ENCODE measurements at places on chromosomes 3 and 15.

DNA sequence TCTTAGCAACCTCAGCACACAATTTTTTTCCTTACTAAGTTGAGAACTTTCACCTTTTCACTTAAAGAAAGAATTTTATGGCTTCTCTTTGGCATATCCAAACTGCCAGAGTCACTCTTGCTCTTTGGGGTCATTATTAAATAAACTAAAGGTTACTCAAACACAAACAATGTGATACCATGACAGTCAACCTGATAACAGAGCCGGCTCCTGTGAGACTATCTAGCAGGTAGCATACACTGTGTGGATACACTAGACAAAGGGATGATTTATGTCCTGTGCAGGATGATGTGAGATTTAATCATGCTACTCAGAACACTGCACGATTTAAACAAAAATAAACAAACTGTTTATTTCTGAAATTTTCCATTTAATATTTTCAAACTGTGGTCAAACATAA lies 35.6 kb downstream of the LRRFIP2 start:
- no peak for DNase-seq

DNA sequence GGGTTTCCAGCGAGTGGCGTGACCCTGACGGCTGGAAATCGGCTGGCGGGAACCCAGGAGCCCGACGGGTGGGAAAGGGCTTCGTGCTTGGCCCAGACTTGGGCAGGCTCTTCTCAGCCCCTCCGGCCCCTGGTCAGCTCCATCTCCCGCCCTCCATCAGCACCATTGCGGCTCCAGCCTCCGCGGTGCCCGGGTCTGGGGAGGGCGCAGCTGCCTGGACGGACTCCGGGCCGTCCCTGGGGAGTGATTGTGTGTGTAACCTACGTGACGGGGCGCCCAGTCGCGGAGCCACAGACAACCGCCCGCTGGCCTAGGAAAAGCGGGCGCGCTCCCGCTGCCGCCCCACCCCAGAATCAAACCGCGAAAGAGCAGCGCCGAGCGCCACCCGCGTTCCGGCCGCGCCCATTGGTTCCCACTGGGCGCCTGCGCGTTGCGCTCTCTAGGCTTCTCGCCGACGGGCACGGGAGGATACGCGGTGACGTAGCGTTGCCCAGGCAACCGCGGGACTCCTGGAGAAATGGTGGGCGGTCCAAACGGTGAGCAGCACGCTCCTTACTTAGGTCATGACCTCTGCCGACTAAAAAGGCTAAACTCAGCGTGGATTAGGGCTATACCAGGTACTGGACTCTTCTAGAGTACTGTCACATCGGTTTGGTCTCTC lies at the start of gene CFAP20DC:
TSS of gene CFAP20DC (minus strand) at position 355 of the 661 bp plus-strand sequence. CDS start 394 bp downstream, outside the sequence.
- peak; percentile 83 for DNase-seq

DNA sequence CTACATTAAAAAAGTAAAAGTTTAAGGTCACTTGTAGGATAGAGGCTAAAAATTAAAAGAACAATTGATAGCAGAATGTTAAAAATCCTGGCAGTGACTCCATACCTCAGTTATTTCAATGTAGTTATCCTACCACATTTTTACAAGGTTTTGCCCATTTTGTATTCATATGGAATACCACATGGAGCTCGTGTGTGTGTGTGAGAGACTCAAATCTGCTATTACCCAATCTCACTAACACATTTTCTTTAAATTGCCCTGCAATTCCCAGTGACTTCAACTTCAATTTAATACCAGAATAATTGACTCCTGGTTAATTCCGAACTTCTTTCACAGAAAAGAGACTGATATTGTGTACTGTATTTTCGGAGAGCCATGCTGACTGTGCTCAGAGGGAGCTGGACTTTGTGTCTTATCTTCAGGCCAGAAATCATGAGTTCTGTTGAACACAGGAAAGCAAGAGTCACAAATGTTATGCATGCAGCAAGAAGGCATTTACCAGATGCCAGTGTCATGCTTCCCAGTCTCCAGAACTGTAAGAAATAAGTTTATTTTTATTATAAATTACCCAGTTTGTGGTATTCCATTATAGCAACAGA lies 529.0 kb upstream of the NECTIN3 start:
- no peak for DNase-seq

DNA sequence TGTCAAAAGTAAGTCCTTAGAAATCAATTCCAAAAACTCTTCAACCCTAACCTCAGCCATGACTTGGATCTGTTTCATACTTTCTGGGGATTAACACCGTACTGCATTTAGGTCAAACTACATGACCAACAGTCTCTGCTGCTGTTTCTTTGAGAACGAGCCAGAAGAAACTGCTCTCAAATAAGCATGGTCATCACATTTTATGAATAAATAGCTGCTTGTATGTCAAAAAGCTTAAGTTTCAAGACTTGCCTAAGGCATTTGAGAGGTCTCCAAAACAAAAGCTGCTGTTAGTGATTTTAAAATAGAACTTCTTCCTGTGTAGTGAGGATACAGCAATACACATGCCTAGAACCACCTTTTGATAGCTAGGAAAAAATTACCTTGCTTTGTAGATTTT lies 166.3 kb upstream of the CHRM5 start:
- DNase-seq: no peak

DNA sequence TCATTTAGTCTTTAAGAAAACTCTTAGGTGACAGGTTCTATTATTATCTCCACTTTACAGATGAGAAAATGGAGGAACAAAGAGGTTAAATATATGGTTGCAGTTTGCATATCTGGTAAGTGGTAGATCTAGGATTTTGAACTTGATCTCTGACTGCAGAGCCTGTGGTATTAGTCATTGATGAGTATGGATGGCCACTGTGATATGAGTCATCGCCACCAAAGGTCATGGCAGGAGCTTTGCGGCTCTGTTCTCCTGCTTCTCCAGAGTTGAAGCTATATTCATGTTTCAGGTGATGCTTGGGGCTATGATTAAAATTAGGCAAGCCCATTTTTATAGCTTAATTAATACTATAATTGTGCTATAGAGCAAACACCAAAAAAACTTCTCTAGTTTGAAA lies 306.2 kb upstream of the DPPA4 start:
- no peak for DNase-seq

DNA sequence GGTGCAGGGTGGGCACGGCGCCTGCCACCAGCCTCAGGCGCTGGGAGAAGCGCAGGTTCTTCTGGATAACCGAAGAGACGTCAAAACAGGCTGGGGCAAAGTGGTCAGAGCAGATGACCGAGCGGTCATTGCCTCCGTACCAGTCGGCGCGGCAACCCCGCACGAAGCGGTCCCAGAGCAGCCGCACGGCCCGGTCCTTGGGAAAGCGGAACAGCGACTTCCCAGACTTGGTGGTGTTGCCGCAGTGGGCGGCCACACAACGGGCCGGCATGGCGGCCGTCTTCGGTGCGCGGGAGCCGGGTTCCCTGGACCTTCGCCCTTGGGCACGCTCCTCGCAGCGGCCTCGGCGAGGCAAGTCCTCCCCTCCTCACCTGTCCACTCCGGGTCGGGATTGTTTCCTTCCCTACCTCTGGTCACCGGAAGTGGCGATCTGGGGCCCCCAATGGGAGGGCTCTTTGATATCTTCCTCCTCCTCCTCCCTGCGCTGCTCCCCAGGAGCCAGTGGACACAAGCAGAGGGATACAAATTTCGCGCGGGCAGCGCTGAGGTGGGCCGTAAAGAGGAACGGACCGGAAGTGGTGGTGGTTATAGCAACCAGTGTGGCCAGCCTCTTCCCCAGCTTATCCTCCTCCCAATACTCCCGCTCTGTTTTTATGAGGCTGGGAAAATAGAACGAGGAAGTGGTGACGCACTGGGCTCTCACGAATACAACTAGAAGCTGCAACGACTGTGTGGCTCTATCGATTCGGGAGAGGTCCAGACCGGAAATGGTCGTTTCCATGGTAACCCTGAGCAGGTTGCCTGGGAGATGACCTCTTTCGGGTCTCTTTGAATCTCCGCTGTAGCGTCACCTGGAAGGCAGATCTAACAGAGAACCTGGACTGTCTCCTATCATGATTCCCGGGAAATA lies at the start of the genes LRRC49 and THAP10:
TSS of gene LRRC49 (plus strand) at position 825 of the 910 bp plus-strand sequence. CDS start at position 894, 69 bp downstream.
TSS of gene THAP10 (minus strand) at position 432 of the 910 bp plus-strand sequence. CDS start at position 271, 161 bp downstream.
- no peak for DNase-seq

GRCh38 chr15:79041601-79042168 lies 48.9 kb downstream of the RASGRF1 start:
- DNase-seq: no peak

- DNase-seq: no peak
Observed at GRCh38 chr3:139695007-139695406, 17.2 kb upstream of the NMNAT3 start.

GRCh38 chr15:99481113-99481950 lies 84.5 kb upstream of the MEF2A start:
- no peak for DNase-seq

DNA sequence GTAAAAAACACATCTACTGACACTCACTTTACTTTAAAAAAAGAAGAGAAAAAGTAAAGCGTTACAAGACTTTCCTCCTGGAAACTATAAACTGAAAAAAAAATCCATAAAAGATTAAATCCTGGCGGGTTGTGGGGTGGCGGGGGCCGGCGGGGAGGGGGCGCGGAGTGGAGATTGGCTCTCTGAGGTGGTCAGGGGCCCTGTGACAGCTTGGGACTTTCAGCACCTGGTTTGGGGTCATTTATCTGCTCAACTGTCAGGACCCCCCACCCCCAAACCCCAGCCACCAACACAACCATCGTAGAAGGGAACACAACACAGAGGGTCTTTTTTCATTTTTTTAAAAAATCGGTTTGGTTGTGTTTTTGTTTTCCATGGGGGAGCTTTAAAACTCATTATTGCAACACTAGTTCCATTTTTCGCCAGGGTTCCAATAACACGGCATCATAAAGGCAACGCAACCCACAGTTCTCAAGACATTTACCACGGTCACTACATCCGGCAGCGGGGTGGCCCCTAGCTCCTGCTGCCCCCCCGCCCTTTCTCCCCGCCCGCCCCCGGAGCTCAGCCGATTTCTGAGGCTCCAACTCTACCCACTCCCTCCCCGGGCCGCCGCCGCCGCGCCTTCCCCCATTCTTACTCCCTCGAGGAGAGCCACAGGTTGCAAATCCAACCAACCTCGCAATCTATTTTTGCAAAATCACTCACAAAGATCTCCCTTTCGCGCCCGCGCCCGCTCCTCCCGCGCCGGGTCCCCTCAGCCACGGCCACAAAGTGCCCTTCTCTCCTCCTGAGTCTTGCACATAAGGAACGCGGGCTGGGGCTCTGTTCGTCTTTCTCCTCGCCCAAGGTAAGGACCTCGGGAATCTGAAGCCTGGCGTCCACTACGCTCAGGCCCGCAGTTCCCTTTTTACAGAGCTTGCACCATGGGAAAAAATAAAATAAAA lies 1.8 kb downstream of the BCL6 start:
- peak; percentile 54 for DNase-seq

GRCh38 chr15:92749946-92750345 lies 94.4 kb upstream of the FAM174B start:
- no peak for DNase-seq

GRCh38 chr3:193134856-193135255 lies 106.2 kb upstream of the PLAAT1 start:
- DNase-seq: no peak

- no peak for DNase-seq
Observed at GRCh38 chr3:111584744-111585143, 10.4 kb downstream of the ZBED2 start.

DNA sequence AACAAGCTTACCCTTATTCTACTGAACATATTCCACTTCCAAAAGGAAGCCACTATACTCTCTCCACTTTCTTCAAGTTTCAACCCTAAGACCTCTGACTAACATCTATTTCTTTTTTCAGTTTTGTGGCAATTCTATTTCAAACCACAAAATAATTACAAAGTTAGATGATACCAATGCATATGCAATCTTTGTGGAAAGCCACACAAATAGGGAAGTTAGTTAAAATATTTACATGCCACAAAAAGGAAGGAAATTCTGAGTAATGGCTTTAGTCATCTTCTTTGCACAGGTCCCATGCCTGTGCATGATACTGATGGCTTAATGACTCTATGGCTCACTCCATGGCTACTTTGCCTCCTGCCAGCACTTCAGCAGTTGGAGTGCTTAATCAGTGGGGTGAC lies 57.0 kb upstream of the MCTP2 start:
- no peak for DNase-seq

GRCh38 chr3:24310887-24311286 lies 183.8 kb downstream of the THRB start:
- no peak for DNase-seq

DNA sequence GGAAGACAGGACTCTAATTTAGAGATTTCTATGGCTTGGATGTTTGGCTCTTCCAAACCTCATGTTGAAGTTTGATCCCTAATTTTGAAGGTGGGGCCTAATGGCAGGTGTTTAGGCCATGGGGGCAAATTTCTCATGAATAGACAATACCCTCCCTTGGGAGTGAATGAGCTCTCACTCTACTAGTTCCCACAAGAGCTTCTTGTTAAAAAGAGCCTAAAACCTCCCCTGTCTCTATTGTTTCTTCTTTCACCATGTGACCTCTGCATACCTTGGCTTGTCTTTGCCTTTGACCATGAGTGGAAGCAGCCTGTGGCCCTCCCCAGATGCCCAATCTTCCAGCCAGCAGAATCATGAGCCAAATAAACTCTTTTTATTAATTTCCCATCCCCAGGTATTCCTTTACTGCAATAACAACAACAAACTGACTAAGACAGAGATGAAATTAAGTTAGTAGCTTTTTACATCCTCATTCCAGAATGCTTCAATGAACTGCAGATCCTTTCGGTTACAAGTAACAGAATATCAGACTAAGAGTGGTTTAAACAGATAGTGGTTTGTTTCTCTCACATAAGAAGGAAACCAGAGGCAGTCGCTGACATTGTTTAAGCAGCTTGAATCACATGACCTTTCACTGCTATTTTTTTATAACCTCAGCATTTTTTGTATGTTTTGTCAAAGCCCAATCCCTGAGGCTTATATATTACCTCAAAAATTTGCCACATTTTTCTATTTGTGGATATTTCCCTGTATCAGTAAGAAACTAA lies 1013.3 kb upstream of the SEMA6D start:
- DNase-seq: no peak

DNA sequence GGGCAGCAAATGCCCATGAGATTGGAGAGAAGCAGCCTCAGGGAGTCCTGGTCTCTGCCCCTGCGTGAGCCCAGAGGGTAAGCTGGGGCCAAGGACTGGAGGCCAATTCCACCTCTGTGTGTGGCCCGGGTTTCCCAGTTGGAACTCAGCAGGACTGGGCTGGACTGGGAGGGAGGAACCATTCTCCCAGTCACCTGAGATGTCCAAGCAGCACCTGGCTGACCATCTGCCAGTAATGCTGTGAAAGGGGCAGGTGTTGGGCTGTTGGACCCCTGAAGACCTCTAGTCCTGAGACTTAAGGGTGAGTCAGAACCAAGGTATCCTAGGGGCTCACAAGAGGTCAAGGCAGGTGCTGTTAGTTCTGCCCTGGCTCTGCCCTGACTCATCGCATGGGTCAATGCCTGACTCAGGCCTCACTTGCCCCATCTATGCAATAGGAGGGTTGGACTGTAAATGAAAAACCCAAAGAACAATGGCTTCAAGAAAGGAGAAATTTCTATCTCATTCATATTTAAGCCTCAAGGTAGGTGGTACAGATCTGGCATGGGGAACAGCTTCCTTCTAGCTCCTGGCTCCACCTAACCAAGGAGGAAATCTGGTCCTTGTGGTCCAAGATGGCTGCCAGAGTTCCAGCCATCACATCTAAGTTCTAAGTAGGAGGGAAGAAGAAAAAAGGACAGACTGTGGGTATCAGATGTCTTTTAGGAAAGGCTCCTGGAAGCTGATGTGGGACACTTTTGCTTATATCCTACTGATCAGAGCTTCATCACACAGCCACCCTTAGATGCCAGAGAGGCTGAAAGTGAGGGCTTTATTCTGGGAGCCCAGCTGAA lies 111.3 kb downstream of the FBLN2 start:
- DNase-seq: no peak

- DNase-seq: no peak
Observed at GRCh38 chr15:28896951-28897350, 11.2 kb downstream of the APBA2 start.

Measured in stimulated activated CD4-positive, alpha-beta T cell treated with anti-CD3 and anti-CD28 coated beads, Interleukin-15, amount 100 ng/mL, for 1 hour (primary cell).